NCI-H510A (cell line): ENCODE measurements at places on chromosomes 13 and 19.

DNA sequence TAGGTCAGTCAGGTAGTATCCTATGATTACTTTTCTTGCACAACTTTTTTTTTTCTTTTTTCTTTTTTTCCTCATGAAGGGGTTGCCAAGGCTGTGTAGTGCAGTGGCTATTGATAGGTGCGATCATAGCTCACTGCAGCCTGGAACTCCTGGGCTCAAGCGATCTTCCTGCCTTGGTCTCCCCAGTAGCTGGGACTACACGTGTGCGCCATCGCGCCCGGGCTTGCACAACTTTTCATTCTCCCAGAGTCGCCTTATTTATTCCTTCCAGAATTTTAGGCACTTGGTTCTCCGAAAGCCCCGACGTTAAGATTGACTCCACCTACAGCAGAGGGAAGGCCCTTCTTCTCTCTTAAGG lies 867 bp upstream of the ZNF613 start:
- no peak for DNase-seq

DNA sequence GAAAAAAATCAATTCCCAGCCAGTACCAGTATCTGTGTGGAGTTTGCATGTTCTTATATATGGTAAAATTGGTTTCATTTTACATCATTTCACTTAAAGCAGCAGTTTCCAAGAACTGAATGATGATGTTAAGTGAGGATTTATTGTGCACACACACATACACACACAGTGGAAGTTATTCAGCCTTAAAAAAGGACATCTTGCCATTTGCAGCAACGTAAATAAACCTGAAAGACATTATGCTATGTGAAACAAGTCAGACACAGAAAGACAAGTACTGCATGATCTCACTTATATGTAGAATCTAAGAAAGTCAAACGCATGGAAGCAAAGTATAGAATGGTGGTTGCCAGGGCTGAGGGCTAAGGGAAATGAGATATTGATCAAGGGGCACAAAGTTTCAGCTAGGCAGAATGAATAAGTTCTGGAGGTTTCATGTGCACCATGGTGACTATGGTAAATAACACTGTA lies 5.3 kb downstream of the SIGLECL1 start:
- DNase-seq = no peak

DNA sequence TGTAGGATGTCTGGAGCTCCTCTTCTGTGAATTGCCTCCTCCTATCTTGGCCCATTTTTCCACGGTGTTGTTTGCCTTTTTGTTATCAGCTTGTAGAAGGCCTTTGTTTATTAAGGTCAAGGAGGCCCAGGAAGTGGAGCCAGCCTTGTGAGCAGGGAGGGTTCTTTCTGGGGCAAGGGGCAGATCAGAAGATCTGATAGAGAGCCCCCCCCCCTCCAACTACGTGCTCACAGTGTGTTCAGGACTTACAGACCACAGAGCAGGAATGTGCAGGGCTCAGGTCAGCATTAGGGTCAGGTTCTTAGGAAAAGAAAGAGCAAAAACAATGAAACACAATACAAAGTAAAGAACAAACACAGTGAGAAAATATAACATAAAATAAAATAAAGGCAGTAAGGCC lies 59.4 kb downstream of the CCNE1 start:
- no peak for DNase-seq

- DNase-seq = no peak
Measured at GRCh38 chr13:89432997-89433396, 1761.8 kb downstream of the SLITRK5 start.

DNA sequence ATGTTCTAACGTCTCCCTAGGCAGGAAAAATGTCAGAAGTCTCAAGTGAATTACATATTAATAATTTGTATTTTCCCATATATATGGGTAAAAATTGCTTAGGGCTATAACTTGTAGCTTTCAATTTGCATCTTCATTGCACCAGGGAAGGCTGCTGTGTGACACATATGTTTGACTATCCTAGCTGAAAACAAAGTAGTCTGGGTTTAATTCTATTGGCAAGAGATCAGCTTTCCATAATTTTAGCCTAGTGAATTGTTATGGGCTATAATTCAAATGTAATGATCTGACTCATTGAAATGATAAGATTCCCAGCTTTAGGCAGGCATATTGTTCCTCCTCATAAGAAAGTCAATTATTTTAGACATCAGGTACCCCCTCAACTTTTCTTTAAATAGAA lies 553.1 kb downstream of the DCT start:
- DNase-seq = no peak

DNA sequence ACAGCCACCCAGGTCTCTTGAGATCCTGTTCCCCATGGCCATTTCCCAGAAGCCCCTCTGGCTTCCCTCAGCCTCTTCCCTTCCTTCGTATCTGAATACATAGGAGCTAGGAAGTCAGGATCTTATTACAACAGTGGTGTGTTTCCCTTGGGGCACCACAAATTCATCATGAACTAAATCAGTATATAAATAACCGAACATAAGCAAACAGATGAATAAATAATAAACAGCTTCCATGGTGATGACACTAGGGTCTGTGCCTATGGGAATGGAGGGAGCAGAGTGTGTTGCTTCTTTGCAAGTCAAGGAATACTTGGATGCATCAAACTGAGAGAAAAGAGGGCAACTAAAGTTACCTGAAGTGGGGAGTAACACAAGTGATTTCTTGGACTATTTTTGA lies 527.6 kb downstream of the LMO7 start:
- DNase-seq = no peak

DNA sequence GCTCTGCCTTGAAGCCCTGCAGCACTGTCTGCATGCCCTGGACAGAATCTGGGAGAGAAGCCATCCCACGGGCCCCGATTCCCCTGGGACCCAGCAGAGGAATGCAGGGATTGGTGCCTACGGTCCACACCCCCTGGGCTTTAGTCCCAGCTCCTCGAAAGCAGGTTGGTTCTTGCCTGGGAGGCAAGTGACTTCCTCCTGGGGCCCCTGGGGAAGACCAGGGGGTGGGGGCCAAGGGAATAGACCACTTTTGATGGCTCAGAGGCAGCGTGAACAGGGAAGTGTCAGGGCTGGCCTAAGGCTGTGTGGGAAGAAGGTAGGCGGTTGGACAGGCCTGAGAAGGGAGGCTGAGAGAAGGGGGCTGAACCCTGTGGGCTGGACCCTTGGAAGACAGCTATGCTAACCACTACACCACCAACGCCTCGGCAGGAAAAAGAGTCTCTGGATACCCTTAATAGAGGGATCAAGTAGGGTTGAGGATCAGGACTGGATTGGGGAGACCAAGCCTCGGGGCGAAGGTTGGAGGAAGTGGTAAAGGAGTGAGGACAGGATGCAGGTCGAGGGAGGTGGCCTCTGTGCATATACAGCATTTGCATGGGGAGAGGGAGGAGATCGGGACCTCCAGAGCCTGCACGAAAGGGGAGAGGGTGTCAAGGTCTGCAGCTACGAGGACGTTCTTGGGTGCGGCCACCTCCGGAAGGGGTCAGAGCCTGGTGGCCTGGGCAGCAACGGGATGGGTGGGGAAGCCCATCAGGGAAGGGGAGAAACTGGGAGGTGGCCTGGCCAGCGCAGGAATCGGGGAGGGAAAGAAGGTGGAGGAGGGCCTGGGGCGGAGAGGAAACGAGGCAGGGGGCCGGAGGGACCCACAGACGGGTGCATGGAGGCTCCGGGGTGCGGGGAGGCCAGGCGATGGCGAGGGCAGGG lies 709 bp downstream of the DPP9 start:
- no peak for DNase-seq

GRCh38 chr13:106987427-106987785 lies 419.5 kb upstream of the ARGLU1 start:
- DNase-seq = no peak

DNA sequence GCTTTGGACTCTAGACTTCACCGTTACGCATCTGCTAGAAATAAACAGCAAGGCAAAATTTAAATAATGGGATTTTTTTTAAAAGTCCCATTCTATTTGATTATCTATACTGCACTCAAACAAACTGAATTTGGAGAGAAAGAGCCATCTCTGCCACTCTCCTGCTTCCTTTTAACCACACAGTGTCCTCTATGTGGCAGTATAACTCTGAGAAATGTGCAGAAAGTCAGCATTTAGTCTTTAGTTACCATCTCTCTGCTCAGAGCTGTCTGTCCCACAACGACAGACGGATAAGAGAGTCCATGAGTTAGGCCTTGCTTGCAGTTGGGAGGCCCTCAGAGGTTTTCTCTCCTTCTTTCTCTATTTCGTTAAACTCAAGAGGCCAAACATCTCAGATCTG lies 21.2 kb downstream of the CCNA1 start:
- DNase-seq = no peak

DNA sequence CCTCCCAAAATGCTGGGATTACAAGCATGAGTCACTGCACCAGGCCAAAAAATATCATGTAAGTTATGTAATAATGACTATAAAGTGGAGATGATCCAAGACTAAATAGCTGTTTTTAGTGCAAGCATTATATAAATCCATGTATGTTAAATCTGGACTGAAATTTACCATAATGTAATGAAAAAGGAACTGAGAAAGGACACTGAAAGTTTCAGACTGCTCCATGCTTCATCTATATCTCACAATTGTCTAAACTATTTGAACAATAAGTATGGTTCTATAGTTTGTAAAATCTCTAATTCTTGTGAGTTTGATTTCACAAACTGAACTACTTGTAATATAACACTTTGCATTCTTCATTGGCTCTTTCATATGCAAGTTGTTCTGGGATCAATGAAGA lies 2299.5 kb downstream of the PCDH9 start:
- no peak for DNase-seq
